NCI-H1436 treated with DMSO at 0.1 percent for 48 hours (cell line): ENCODE measurements at places on chromosomes 6 and 20.

GRCh38 chr6:129236001-129236517 lies 353.1 kb downstream of the LAMA2 start:
- no peak for DNase-seq

GRCh38 chr6:106959985-106960384 lies 14.5 kb downstream of the CD24 start:
- no peak for DNase-seq

DNA sequence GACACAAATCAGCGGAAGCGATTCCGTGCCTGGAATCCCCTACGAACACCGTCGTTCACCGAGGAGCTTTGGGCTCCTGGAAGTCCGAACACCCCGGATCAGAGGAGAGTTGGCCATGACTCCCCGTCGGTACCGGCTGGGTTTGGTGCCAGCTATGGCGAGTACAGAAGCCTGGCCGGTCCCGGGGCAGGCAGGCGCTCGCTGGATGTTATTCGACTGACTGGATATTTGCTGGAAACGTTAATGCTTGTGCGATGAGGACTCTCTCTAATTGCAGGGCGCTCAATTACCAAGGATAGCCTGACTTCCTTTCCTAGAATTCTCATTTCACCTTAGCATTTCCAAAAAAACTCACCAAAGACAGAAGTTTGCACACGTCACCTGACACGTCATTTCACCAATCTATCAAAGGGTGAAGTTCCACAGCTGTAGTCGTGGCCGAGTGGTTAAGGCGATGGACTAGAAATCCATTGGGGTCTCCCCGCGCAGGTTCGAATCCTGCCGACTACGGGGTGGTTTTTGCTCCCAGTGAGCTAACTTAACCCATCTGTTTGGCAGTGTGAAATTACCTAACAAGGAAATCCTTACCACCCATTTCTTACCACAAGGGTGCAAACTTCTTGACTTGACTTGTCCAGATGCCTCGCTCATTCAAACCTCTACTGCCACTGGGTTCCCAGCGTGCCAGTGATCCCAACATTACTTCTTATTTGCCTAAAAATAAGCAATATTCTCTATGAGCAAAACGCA lies 22.7 kb upstream of the ZNF184 start:
- no peak for DNase-seq

GRCh38 chr6:157424491-157425020 lies 43.6 kb downstream of the ZDHHC14 start:
- no peak for DNase-seq

- no peak for DNase-seq
Measured at GRCh38 chr6:170250981-170251775, 39.7 kb downstream of the DLL1 start.

- no peak for DNase-seq
Measured at GRCh38 chr6:31908791-31909190, 6.9 kb upstream of the ZBTB12 start.

GRCh38 chr20:7585126-7585679 lies 355.1 kb downstream of the HAO1 start:
- no peak for DNase-seq

GRCh38 chr6:31559606-31559957 lies 12.2 kb downstream of the NFKBIL1 start:
- DNase-seq, result no peak

- no peak for DNase-seq
Measured at GRCh38 chr6:2940010-2940850, 31.1 kb downstream of the SERPINB6 start.

- peak; percentile 16 for DNase-seq
Measured at GRCh38 chr20:34300256-34300806, 2.8 kb downstream of the AHCY start.

GRCh38 chr6:118507636-118508035 lies 40.5 kb upstream of the PLN start:
- no peak for DNase-seq

- no peak for DNase-seq
Measured at GRCh38 chr20:3660262-3661059, 2.7 kb downstream of the GFRA4 start.

- DNase-seq, result peak; percentile 37
Measured at GRCh38 chr20:62366370-62367135, 559 bp downstream of the LAMA5 start.

DNA sequence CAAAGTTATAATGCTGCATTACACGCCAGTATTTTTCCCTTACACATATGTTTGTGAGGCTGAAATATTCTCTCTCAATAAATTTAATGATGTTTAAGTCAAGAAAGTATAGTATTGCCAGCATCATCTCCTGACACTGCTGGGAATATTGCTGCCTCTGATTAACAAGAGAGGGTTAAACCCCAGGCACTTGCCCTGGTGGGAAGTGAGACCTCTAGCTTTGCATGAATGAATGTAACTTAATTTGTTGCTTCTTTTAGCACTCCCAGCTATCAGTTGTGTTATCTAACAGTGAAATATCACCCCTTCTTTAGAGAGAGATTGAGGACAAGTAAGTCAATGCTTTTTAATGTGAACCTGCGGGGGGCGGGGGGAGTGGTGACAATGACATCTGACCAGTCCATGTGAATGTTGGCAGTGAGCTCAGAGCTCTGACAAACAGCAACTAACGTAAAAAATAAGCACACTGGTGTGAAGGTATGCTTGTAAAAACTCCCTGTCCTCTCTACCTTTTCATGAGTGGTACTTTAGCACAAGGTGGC lies 9.8 kb downstream of the FOXA2 start:
- DNase-seq, result no peak

DNA sequence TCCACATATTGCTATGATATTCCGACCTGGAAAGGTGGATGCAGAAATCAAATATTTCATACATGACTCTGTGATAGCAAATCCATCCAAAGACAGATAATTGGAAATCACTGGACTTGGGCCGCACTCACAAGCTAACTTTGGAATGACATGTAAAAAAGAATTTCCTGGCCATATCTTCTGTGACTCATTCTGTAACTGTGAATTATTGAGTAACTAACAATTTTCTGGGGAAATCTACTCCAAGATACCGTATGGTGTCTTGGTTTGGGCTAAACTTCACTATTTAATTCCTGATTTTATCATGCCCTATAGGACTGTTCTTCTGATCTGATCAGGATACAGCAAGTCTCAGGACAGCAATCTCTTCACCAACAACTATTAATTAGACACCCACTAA lies 92.7 kb upstream of the LY86 start:
- no peak for DNase-seq

- DNase-seq, result no peak
Measured at GRCh38 chr6:34573567-34574183, 17.5 kb upstream of the SPDEF start.

- no peak for DNase-seq
Measured at GRCh38 chr6:56475736-56476457, 166.8 kb downstream of the DST start.

DNA sequence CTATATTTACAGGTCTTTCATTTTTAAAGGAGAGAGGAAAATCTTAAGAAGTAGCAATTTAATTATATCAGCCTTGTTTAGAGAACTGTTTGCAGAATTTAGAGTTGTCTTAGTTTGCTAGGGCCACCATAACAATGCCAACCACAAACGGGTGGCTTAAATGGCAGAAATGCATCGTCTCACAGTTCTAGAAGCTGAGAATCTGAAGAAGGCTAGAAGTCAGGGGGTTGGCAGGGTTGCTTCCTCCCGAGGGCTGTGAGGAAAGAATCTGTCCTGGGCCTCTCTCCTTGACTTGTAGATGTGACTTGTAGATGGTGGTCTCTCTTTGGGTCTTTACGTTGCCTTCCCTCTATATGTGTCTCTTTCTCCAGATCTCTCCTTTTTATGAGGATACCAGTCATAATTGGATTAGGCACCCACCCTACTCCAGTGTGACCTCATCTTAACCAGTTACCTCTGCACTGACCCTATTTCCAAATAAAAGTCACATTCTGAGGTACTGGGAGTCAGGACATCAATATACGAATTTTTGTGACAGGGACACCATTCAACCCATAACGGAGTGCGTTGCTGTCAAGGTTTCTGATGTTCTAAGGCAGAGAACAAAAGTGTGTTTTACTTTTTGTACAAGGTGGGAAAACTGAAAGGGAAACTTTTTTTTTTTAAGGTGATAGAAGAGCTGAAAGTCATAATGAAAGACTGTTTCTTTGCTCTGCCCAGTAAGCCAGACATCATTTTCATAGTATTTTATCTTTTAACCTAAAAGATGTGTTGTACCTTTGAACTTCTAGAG lies 84.4 kb downstream of the SAMD3 start:
- DNase-seq, result no peak

GRCh38 chr20:42915081-42915480 lies 274.6 kb downstream of the PTPRT start:
- no peak for DNase-seq

- no peak for DNase-seq
Measured at GRCh38 chr20:61841966-61842365, 223.7 kb downstream of the TAF4 start.

DNA sequence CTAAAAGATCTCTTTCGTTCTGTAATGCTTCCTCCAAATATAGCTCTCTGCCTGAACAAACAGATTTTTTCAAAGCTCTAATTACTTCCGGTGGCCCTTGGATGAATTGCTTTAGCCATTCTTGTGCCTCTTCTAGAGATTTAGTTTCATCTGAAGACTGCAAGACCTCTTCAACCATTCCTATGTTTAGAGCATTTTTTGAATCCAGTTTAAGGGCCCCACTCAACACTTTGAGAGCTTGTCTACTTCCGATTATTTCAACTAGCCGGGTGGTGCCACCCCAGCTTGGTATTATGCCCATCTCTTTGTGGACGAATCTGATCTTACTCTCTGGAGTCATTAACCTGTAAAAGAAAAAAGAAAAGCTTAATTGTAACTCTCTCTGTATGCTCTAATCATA lies 23.3 kb downstream of the RNF146 start:
- DNase-seq, result no peak

- DNase-seq, result no peak
Measured at GRCh38 chr20:52943185-52943841, 28.8 kb upstream of the TSHZ2 start.

GRCh38 chr6:163585932-163586437 lies 171.5 kb downstream of the QKI start:
- no peak for DNase-seq

GRCh38 chr6:108945681-108946159 lies 97.5 kb downstream of the ARMC2 start:
- no peak for DNase-seq

DNA sequence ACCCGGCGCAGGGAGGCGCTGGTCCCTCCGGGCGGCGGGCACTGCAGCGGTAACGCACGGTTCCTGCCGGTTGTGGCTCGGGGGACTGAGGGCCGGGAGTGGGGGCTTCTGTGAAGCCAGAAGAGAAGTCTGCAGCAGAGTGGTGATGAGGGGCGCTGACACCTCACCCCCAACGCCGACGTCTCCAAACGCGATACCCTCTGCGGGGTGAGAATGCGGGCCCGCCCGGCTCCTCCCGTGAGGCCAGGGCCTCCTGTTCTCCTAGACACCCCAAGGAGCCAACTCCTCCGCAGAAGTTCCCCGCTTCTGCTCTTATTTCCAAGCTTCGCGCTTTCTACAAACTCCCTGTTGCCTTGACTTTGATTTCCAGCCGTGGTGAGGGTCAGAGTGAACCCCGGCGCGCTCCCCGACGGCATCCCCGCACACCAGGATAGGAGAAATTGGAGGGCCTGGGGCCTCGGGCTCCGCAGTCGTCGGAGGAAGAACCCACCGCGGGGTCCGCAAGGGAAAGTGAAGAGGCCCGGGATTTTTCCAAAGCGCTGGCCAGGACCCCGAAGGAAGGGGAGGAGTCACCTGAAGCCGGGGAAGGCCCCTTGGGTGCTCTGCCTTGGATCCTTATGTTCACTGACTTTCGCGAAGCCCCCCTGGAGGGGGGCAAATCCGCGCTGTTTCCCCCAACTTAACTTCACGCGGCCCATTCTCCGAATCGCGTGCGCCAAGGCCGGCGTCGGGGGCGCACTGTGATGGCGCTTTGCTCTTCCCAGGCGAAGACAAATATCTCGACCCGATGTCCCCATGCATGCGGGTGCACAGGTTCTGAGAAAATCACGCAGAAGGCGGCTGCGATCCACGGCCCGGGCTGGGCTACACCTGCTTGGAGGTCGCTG lies 3.1 kb upstream of the INSM1 start:
- DNase-seq, result no peak

DNA sequence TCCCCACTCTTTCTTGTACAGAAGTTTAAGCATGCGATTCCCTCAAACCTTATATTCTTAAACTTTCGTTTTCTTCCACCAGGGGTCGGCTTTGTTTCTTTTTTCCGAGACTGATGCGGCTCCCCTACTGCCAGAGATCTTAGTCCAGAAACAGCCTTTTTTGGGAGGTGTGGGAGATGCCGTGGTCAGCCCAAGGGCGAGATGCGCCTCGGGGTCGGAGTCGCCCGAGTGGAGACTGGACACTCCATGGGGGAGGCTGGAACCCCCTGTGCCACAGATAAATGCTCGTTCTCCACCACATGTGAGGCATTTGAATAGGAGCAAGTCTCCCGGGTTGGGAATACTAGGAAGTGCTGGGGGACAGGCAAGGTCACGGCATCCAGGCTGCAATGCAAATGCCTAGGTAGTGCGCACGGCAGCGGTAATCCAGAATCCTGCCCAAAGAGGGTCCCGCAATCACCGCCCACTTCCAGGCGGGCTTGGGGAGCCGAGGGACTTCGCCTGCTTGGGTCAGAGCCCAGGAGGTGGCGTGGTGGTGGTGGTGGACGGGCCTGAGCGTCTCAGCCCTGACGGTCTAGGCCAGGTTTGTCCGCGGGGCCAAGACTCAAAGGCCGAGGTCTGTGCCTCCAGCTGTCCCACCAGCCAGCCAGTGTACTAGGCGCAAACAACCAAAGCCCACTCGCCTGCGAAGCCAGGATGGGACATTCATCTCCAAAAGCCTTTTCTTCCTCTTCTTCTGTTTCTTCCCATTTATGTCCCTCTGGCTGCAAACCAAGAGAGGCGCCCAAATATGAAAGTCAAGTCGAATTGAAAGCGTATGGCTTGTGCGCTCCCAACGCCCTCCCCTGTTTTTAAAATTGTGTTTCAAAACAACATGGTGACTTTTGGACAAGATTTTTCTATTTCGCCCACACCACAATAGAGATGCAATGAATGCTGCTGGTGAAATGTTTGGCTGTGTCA lies 39.3 kb upstream of the OSTM1 start:
- DNase-seq, result no peak

- no peak for DNase-seq
Measured at GRCh38 chr6:97668716-97669115, 385.7 kb upstream of the MMS22L start.

- DNase-seq, result no peak
Measured at GRCh38 chr6:128763599-128764300, 119.2 kb upstream of the LAMA2 start.

GRCh38 chr6:166477647-166478365 lies 95.1 kb upstream of the MPC1 start:
- no peak for DNase-seq

- no peak for DNase-seq
Measured at GRCh38 chr6:143333749-143334520, 116.6 kb downstream of the ADAT2 start.

- no peak for DNase-seq
Measured at GRCh38 chr20:63053432-63054102, 46.8 kb upstream of the BHLHE23 start.

- DNase-seq, result no peak
Measured at GRCh38 chr6:38282911-38283310, 356.8 kb downstream of the BTBD9 start.

- DNase-seq, result no peak
Measured at GRCh38 chr6:167684276-167685104, 142.2 kb upstream of the AFDN start.
